Activated CD8-positive, alpha-beta memory T cell treated with anti-CD3 and anti-CD28 coated beads for 36 hours (primary cell): ENCODE measurements at places on chromosomes 1 and 21. TPM values are rescaled to one million over a fixed set of nuclear protein-coding genes. Genes with fewer than 3 reads are reported as not detected.

The PRAMEF13 gene
- not detected for total RNA-seq

The S100A7 gene
- not detected for total RNA-seq

The SLAMF1 gene
- 102 TPM for total RNA-seq

The BTBD19 gene
- total RNA-seq: 9.6 TPM

The TFF2 gene
- not detected for total RNA-seq

The ADPRS gene
- total RNA-seq: 46.6 TPM

The ERICH3 gene
- total RNA-seq: not detected
